CD14-positive monocyte (primary cell): ENCODE measurements at places on chromosomes 16 and 17. TPM values are rescaled to one million over a fixed set of nuclear protein-coding genes. Genes with fewer than 3 reads are reported as not detected.
A peak's percentile ranks its signal among the peaks of the same experiment; 100 is the strongest.

SEPTIN12 gene
- polyA plus RNA-seq = not detected

- DNase-seq = no peak
Measured at GRCh38 chr16:74568961-74569631, 37.8 kb downstream of the GLG1 start.

GRCh38 chr17:21034340-21035235, 8.2 kb downstream of the USP22 start:
- peak; percentile 25 for DNase-seq

GRCh38 chr17:1482680-1483079, 9.8 kb downstream of the MYO1C start:
- no peak for DNase-seq

- DNase-seq = no peak
Measured at GRCh38 chr17:76266244-76266938, 1.2 kb downstream of the UBALD2 start.

DNA sequence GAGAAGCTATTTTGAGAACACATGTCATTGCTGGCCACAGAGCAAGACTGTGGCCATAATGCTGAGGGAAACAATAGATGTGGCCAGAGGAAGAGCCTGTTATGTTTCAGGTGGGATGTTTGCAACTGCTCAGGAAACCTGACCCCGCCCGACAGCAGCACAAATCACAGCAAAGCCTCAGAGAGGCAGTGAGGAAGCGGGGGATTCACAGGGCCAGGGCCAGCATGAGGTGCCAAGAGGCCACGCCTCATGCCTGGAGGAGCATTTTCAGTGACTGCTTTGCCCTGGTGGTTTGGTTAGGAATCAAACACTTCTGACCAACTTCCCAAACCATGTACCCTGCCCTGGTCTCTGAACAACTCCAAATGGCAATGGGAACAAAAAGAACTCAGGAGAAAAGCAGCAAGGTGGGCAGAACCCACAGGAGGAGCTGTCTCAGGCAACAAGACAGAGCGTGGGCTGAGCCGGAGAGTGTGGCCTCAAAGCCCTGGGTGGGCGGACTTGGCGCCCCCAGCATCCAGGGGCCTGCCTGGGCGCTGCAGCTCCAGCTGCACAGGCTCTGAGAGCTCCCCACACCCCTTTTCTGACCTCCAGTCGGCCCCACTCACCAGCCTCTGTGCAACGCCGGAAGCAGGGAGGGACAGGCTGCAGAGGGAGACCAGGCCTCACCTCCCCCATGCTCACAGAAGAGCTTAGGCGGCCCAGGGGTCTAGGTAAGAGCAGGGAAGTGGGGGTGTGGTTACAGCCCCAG, 20.6 kb downstream of the HIC1 start:
- no peak for DNase-seq

- no peak for DNase-seq
Measured at GRCh38 chr16:50800074-50800473, 58.2 kb downstream of the CYLD start.

DNA sequence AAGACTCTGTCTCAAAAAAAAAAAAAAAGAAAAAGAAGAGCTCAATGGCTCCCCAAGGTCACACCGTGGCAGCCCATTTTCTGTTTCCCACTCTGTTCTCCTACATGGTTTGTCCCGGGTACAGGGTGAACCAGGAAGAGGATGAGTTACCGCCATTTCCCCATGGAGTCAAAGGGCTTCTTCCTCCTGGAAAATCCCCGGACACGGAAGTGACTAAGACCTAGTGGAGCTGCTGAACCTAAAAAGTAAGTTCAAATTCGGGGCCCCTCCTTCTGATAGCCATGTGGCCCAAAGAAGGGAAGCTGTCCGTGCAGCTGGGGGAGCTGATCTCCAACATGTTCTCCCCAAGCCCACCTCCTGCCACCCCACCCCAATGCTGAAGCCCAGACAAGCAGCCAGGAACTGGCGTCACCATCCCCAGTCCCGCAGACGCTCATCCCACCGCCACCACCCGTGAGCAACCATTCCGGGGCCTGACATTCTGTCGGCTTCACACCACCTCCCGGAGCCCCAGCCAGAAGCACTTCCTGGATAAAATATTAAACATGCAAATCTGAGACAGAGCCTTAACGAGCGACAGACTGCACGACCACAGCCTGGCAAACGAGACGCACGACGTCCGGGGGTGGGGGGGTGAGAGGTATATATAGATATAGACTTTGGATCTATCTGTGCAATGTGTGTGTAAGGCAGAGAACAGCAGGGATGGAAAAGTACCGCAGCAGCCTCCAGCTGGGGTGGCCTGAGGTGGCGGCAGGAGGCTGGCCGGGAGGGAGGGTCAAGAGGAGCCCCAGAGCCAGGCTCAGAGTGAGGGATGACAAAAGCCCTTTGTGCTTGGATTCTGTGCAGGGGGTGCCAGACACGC, 17.6 kb downstream of the EPOP start:
- DNase-seq = no peak
